CD4-positive, alpha-beta T cell treated with Interleukin-17A for 1 hour (primary cell): ENCODE measurements at places on chromosomes 6 and 20.

GRCh38 chr6:41705311-41705995 is 30.0 kb downstream of the TFEB start:
- no peak for DNase-seq

GRCh38 chr6:116327803-116328527 is 42.8 kb upstream of the DSE start:
- DNase-seq = no peak

- no peak for DNase-seq
Measured at GRCh38 chr6:33962246-33963027, 158.6 kb upstream of the MLN start.

GRCh38 chr6:33641144-33641543 is 20.0 kb downstream of the ITPR3 start:
- no peak for DNase-seq

DNA sequence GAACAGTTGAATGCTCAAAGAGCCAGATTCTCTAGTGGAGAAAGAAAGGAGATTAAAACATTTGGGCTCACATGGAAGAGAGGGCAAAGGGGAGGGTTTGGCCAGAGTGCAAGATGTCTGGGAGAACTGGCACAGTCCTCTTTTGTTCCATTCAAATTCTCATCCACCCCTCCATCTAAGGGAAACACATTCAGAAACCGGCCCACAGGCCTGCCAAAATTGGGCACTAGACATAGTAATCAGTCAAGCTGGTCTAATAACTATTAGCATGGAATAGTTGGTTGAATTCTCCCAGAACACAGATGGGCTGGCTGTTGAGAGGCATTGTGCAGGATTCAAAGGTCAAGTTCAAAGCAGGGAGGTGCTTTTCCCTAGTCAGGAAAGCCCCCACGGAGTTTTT is 341.4 kb upstream of the IRAK1BP1 start:
- no peak for DNase-seq

GRCh38 chr6:125363824-125364165 is 62.0 kb upstream of the HDDC2 start:
- no peak for DNase-seq

DNA sequence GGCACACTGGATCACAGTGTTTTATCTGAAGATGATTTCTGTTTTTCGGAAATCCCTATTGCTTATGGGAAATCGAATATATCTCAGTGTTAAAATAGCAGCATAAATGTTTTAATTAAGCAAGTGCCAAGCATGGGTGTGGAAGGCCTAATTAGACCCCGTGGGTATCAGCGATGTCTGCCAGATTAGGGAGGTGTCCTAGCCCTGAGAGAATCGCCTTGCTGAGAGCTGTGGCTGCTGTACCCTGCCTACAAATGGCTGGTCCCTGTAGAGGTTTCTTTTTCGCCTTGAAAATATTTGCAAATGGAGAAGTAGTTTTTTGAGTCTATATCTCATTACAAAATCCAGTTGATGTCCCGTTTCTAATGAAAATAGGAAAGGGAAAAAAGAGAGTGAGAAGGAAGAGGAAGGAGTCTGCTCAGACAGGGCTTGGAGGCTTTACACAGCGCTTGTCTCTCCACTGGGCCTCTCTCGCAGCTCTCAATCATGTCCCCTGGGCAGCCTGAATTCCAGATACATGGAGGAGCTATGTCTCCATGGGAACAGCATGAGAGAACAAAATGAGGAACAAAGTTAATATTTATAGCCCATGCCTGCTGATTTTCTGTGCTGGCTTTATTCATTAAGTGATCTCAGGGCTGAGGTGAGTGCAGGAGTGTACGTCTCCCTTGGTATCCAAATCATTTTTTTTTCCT is 35.2 kb upstream of the BCLAF1 start:
- DNase-seq = no peak

- no peak for DNase-seq
Measured at GRCh38 chr6:88443554-88443953, 277.4 kb upstream of the CNR1 start.

DNA sequence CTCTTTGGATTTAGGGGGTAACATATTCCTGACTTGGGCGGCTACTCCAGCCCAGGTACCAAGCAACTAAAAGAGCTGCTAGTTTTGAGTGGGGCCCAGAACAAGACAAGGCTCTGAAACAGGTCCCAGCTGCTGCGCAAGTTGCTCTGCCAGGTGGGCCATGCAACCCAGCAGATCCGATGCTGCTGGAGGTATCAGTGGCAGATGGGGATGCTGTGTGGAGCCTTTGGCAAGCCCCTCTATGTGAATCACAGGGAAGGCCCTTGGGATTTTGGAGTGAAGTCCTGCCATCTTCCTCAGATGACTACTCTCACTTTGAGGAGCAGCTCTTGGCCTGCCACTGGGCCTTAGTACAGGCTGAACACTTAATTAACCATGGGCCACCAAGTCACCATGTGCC is 43.7 kb upstream of the VSX1 start:
- DNase-seq = no peak

DNA sequence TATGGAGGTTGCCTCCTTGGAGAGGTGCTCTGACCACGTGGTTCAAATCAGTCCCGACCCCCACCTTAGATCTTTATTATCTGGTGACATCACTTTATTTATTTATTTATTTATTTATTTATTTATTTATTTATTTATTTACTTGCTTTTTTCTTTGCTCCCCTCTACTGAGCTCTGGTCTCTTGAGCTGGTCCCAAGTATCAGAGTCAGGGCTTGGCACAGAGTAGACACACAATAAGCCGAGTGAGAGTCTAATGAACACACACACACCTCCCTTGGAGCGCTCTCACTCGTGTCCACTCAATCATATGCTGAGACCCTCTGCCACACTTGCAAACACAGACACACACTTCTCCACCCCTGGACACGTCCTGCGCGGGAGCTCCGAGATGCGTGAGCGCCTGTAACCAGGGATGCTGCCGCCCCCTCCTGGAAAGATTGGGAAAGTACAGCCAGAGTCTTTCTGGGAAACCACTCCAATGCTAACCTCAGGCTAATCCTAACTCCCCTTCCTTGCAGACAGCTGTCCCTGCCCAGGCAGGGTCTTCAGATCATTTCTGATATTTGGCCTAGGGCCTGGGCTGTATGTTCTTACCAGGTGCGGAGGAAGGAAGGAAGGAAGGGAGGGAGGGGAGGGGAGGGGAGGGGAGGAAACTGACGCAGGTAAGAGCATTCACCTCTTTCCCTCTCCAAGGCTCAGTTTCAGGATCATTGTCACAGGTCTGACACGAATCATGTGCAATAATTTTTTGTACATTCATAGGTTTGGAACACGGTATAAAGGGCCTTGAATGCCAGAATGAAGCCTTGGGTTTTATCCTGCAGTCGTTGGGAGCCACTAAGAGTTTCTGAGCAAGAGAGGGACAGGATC is 70.9 kb downstream of the STK35 start:
- peak; percentile 66 for DNase-seq

DNA sequence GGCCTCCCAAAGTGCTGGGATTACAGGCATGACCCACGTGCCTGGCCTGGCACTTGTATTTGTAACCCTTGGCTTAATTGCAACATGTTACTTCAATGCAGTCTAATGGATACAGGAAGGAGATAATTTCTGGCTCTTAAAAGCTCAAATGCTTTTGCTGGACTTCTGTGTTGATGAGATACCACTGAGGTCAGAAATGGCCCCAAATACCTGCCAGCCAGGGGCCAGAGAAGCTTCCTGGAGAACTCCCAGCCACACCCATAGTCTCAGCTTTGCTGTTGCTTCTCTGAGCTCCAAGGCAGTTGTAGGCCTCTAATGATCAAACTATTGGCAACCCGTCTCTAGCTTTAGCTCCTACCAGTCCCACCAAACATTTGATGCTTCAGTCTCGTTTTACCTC is 14.2 kb upstream of the ZNFX1 start:
- no peak for DNase-seq

DNA sequence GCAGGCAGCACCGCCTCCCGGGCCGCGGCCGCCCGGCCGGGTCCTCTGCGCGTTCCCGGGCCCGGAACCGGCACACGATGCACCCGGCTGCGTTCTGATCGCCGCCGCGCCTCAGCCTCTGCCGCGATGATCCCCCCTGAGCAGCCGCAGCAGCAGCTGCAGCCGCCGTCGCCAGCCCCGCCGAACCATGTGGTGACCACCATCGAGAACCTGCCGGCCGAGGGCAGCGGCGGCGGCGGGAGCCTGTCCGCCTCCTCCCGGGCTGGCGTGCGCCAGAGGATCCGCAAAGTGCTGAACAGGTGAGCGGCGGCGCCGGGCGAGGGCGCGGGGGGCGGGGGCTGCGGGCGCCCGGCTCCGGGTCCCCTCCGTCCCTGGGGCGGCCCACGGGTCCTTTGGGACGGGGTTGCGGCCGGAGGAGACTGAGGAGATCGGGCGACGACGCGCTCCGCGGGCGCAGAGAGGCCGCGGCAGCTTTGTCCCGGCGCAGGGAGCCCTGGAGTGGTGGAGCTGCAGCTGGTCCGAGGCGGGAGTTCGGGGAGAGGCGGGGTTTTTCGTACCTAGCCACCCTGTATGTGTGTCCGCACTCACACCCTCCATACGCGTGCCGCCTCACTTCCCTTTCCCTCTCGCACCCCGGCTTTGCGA is 659 bp downstream of the SLC35F1 start:
- DNase-seq = no peak

DNA sequence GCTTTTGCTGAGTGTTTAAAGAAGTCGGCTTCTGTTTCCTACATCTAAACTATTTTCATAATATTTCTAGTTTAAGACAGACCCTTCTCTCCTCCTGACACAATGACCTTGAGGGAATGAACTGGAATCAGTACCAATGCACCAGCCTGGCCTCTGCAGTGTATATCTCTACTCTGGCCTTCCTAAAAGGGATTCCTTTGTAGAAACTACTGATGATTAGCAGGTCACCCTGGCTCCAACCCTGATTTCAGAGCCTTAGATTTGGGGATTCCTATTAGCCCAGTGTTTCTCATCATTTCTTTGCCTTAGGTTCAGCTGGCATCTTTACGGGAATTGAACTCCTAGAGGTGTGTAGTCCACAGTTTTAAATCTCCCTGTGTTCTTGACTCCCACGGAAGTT is 75.4 kb downstream of the ADGRB3 start:
- DNase-seq = no peak

DNA sequence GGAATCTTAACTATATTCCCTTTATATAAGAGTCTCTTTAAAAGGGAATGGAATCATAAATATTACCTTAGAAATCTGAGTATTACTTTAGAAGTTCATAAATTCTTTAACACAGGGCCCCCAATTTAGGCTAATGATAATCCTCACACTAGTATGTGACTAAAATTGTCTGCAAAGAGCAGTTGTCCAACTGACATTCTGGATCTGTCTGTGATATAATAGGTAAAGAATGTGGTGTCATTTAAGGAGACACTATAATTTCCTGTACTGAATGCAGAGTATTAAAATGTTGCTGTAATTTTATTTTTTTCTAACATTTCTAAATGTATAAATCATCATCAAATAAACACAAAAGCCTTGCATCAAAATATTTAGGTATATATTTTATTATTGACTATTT is 128.5 kb upstream of the DST start:
- DNase-seq = no peak
